Activated CD4-positive, alpha-beta T cell treated with anti-CD3 and anti-CD28 coated beads, Interleukin-2, amount 10 ng/mL, durations not matched to agents 24 days and 14 days (primary cell): ENCODE measurements at places on chromosomes 6 and 20.

- DNase-seq: peak; percentile 60
Measured at GRCh38 chr20:43799150-43799711, 72.4 kb upstream of the GTSF1L start.

DNA sequence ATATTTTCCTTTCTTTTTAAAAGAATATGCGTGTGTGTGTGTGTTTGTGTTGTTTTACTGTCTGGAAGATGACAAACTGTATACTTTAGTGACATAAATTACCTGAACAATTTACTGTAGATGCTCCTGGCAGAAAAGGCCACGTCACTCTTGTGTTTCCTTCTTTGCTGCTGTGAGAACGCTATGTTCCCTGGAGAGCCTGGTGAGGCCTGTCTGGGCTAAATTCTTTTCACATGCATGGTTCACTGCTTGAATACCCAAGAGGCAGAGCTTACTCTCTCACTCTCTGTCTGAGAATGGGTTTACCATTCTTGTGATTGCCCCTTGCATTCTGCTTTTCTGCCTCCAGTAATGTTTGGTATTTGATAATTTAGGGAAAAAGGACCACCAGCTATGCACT lies 64.3 kb downstream of the EDN1 start:
- DNase-seq: no peak

DNA sequence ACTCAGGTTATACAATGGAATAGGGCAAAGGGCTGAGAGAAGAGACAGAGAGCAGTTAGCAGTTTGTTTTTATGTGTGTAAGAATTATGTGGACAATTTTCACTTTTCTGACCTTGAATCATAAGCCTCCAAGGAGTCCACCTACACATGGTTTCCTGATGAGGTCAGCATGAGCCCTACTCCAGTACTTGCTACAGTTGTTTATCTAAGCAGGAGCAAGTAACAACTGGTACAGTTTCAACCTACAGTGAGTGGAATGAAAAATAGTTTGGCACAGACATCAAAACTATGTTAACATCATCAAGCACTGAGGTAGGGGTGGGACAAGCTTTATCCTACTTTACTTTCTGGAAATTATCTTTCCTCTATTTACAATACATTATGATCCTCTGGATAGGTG lies 426.7 kb upstream of the ID4 start:
- no peak for DNase-seq

DNA sequence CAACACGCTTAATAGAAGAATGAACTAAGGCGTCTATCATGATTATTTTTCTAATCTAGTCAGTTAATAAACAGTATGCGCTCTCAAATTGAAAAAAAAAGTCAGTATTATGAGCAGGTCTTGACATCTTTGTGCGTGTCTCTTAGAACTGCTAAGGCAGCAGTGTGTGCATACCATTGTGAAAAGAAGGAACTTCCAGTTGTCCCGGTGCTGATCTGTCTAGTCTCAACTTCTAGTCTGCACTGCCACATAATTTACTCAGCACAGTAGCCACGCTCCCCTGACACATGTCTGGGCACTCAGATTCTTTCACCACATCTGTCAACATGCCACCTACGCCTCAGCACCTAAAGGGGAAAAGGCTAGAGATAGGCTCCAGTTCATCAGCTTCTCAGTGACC lies 61.1 kb upstream of the SPDEF start:
- DNase-seq: no peak

DNA sequence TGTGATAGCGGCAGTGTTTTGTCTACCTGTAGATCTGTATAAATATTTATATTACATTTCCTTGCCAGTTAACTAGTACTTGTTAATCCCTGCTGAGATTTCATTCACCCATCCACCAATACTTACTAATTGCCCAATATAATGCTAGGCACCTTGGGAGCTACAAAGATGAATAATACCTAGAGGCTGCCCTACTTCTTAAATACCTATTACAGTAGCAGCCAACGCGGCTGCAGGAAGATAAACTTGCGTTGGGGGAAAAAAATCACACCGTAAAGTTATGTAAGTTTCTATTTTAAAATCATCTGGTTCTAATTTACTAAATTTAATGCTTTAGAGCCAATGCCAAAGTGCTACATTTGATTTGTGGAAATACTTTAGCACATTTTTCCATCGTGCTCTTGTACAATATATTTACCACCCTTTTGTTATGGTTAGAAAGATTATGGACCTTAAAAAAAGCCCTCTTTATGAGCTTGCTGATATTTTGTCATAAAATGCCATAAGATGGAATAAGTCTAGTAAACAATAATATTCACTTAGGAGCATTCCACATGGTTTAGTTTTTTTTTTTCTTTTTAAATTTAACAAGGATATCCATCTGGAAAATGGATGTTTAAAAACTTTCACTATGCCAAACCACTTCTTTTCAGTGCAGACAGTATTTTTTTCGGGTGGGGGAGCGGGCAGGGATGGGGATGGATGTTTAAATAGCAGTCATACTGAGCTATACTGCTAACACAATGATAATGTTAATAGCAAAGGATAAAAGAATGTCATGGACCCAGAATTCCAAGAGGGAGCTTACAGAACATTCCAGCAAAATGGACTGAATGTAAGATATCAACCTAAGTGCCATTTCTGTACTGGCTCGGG lies 13.2 kb upstream of the NEDD9 start:
- DNase-seq: no peak

DNA sequence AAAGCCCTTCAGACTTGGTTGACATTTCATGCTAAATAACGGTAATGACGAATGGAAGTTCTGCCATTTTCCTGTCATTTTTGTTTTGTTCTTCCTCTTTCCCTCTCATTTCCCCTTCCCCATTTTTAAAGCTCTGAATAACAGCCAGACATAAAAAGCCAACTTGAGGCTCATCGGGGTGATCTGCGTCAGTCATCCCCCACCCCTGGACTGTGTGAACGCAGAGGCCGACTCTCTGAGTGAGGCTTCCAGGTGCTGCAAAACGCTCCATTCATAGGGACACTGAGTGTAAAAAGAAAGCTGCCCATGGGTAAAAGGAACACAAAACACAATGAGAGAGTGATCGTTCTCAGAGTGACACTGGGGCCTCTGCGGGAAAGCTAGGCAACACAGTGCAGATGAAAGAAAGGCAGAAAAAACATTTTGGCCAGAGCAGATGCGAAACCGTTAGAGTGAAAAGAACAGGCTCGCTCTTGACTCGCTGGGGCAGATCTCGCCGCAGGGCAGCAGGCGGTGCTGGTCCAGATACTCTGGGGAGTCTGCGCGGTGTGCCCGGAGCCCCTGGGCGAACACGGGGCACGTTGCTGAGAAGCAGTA lies 684.8 kb downstream of the QKI start:
- DNase-seq: no peak

GRCh38 chr6:137097057-137097456 lies 52.3 kb upstream of the IL20RA start:
- DNase-seq: no peak

DNA sequence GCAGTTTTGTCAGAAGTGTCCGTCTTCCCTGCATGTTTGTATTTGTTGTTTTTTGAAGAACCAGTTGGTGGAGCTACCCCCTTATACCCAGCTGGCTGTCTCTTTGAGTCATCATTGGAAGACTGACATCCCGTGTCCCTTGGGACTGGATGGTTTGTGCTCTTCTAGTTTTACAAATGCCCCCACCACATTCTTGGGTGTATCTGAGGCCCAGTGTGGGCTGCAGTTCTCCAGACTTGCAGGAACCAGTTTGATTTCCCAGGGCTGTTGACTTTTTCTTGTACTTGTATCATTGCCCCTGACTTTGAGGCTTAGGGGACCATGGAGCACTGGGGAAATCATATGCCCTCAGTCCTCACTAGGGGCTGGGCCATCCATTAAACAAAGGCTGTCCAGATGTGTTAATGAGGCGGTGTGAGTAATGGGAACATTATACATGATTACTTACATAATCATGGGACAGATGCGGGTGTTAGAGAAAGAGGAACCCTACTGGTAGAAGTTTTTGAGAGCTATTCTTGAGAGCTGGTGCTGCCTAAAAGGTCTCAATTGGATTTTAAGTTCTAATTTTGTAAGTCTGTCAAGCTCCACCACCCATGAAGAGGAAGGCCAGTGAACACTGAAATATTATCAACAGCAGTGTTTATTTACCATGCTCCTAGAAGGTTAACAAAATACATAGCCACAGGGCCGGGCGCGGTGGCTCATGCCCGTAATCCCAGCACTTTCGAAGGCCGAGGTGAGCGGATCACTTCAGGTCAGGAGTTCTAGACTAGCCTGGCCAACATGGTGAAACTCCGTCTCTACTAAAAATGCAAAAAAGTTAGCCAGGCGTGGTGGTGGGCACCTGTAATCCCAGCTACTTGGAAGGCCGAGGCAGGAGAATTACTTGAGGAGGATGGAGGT lies 8.5 kb downstream of the JARID2 start:
- no peak for DNase-seq

DNA sequence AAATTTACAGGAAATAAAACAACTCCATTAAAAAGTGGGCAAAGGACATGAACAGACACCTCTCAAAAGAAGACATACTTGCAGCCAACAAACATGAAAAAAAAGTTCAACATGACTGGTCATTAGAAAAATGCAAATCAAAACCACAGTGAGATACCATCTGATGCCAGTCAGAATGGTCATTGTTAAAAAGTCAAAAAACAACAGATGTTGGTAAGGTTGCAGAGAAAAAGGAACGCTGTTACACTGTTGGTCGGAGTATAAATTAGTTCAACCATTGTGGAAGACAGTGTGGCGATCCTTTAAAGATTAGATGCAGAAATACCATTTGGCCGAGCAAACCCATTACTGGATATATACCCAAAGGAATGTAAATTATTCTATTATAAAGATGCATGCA lies 858.0 kb upstream of the FLRT3 start:
- DNase-seq: no peak

GRCh38 chr6:23589811-23590210 lies 536.2 kb upstream of the NRSN1 start:
- no peak for DNase-seq

GRCh38 chr6:136173519-136174507 lies 76.3 kb downstream of the MTFR2 start:
- DNase-seq: peak; percentile 69

- no peak for DNase-seq
Measured at GRCh38 chr6:148629592-148630465, 117.0 kb upstream of the UST start.

DNA sequence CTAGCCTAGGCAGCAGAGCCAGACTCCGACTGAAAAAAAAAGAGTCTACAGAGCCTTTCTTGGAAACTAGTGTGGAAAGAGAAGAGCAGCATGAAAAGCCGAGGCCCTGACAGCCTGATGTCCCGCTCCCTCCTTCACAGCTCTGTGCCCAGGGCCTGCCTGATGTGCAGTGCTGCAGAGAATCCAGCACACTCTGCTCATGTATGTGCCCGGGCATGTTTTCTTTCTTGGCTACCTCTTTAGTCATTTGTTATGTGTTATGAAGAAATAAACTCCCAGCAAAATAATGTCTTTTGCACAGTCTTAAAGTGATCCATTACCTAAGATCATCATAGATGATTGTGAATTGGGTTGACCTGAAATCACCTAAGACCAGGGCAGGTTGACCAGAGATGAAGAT lies 78.1 kb upstream of the EZR start:
- DNase-seq: no peak

DNA sequence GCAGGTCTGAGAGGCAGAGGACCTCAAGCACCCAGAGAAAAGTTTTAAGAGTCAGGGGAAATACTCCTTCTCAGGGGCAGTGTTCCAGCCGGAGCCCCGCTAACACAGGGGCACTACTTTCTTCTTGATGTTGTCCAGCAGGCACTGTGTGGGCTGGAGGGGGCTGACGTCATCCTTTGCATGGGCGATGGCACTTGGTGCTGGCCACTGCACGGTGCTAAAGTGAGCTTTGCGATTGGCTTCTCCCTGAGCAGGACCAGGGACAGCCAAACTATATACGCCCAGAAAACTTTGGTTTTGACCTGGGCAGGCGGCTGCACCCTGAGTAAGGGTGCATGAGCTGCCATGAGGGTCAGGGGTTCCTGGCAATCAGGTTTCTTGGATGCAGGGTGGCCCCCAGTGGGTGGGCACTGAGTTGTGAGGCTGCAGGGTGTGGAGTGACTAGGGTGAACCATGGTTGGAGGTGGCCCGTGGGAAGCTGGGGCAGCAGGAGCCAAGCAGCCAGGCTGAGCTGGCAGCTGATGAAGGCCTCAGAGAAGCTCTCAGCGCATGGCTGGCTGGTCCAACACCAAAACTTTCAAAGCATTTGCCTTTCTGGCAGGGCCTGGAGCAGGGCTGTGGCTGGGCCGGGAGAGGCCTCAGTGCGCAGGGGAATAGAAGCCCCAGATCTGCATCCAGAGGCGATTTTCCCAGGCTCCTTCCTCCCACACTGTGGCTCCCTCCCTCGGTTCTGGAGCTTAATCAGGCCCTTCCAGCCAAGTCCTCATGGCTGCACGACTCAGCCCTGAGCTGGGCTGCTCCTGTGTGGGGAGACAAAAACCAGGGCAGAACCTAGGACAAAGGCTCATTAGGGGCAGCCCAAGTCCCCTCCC lies 18.3 kb downstream of the MRPS18A start:
- no peak for DNase-seq

DNA sequence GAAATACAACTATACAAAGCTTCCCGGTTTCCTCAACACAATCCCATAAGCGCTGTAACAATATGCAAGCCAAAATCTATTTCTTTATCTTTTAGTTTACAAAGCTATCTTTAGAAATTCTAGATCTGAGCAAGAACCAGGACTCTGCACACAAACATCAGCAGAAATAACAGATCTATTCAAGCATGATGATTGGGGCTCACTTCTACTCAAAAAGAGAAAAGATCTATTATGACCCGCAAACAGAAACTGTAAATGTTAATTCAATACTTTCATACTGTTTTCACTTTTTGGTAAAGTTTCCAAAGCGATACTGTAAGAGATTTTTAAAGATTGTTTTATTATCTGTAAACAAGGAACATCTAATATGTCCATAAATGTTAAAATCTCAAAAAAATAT lies 86.6 kb downstream of the SESN1 start:
- DNase-seq: no peak

DNA sequence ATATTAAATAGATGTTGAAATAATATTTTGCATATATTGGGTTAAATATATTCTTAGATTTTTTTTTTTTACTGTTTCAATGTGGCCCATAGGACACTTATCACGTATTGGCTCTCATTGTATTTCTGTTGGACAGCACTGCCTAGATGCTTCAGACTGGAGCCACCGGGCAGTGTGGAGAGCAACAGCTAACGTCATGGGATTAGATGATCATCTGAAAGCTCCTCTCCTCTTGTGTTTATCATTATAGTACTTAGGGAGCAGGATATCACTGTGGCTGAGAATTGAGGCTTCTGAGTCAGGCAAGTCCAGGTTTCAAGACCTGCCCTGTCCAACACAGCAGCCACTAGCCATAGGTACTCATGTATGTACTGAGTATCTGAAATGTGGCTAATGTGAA lies 87.4 kb downstream of the ZHX3 start:
- DNase-seq: no peak

- no peak for DNase-seq
Measured at GRCh38 chr6:132259070-132259469, 142.2 kb downstream of the MOXD1 start.

GRCh38 chr20:35523298-35523888 lies 6.1 kb downstream of the C20orf173 start:
- peak; percentile 79 for DNase-seq
